ENCODE measurements at places on chromosomes 6 and 20. TPM values are rescaled to one million over a fixed set of nuclear protein-coding genes. Genes with fewer than 3 reads are reported as not detected.
A peak's percentile ranks its signal among the peaks of the same experiment; 100 is the strongest.

GRCh38 chr6:168338777-168339176, 19.2 kb upstream of the DACT2 start:
- H3K27ac ChIP-seq = no peak overlapping the region
- H3K4me3 ChIP-seq = no peak overlapping the region
- no peaks in the 10 kb centered on the region for H3K36me3 ChIP-seq
- no peaks in the 10 kb centered on the region for H3K4me1 ChIP-seq
- H3K27me3 ChIP-seq = no peaks in the 10 kb centered on the region

GRCh38 chr6:23688650-23689049, 437.4 kb upstream of the NRSN1 start:
- no peaks in the 10 kb centered on the region for H3K27me3 ChIP-seq
- no peak overlapping the region for H3K4me3 ChIP-seq
- H3K4me1 ChIP-seq = no peaks in the 10 kb centered on the region
- no peak overlapping the region for H3K27ac ChIP-seq
- DNase-seq = no peak

NUDT3 gene
- 23.1 TPM for total RNA-seq

- no peak overlapping the region for H3K27ac ChIP-seq
- H3K36me3 ChIP-seq = no peaks in the 10 kb centered on the region
- no peak for DNase-seq
- H3K4me3 ChIP-seq = no peak overlapping the region
- no peaks in the 10 kb centered on the region for H3K27me3 ChIP-seq
- H3K4me1 ChIP-seq = no peaks in the 10 kb centered on the region
These were observed 142.2 kb downstream of the WDR27 start for GRCh38 chr6:169559592-169559991.

GRCh38 chr6:19127081-19127480, 710.1 kb upstream of the ID4 start:
- H3K27me3 ChIP-seq = no peaks in the 10 kb centered on the region
- H3K4me1 ChIP-seq = no peaks in the 10 kb centered on the region
- H3K27ac ChIP-seq = no peak overlapping the region
- H3K36me3 ChIP-seq = no peaks in the 10 kb centered on the region
- no peak for DNase-seq

BPIFB4 gene
- total RNA-seq = not detected

- H3K4me1 ChIP-seq = no peaks in the 10 kb centered on the region
- H3K4me3 ChIP-seq = peak overlapping the region; percentile 83
- H3K27me3 ChIP-seq = no peaks in the 10 kb centered on the region
These were observed 972 bp downstream of the RNF8 start for GRCh38 chr6:37354526-37355384.

MAFB gene
- 4.6 TPM for total RNA-seq

DNA sequence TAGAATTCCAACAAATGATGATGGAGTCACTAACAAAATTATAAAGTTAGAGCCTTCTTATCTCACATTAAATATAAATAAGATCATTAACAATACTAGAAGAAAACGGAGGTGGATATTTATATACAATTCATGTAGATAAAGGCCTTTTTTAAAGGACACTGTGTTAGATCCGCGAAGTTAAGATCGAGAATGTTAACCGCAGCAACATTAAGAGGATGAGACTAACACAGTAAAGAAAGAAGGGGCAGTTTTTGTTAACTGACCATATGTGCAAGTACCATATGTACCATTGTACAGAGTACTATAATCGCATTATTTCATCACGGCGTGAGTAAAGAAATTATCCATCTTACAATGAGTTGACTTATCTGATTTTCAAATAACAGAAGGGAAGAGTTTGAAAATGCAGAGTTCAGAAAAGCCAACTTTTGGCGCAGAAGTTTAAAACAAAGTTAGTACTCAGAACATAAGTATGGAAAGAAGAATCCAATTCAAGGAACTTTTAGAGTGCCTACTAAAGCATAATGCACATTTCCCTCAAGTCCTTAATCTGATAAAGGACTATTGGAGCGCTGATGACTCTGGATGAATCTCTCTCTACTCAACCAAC, 1.4 kb downstream of the FBXL4 start:
- peaks cover 22% of the 10 kb centered on the region for H3K4me1 ChIP-seq
- no peak overlapping the region for H3K27ac ChIP-seq
- no peak for DNase-seq
- no peaks in the 10 kb centered on the region for H3K27me3 ChIP-seq
- no peaks in the 10 kb centered on the region for H3K36me3 ChIP-seq

DNA sequence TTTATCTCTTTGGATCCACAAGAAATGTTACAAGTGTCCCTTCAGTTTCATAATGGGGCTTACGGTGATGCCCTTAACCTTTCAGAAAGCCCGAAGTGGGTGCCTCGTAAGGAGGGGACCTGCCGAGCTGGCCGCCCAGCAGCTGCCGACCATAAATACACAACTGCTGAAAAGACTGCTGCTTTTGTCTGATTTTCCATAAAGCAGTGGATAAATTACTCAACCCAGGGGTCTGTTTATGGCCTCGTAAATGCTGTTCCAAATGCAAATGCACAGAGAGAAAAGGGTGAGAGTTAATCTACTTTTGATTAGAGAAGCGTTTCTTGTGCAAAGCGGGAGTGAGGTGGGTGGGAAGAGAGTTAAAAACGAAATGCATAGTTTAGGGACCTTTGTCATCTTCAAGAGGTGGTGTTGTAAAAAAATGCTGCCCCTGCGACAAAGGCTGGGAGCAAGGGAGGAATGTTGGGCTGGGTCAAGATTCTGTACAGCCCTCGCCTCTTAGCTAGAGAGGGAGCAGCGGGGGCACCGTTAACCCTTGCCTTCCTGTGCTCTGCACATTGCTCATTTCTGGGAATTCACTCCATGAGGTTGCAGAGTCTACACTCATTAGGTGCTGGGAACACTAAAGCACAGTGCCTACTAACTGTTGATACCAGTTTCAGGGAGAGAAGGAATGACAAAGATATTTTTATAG, 112.0 kb upstream of the MTHFD1L start:
- no peak overlapping the region for H3K4me3 ChIP-seq
- no peaks in the 10 kb centered on the region for H3K4me1 ChIP-seq
- no peak for DNase-seq
- no peaks in the 10 kb centered on the region for H3K36me3 ChIP-seq
- H3K27ac ChIP-seq = no peak overlapping the region

DNA sequence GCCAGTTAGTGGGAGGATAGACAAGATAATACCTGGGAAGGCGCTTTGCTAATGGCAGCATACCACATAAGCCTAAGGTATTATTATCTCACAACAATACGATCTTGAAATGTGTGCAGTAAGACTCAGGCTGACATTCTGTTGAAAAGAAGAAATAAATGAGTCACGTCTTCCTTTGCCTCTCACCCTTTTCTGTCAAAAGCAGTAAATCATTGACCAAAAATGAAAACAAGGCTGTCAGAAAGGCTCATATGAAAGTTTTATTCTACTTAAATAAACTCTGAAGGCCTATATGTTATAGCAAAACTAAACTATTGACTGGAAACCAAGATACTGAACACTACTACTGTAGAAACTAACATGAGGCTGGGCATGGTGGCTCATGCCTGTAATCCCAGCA, 43.1 kb upstream of the IL20RA start:
- no peak for DNase-seq
- no peaks in the 10 kb centered on the region for H3K27me3 ChIP-seq
- no peaks in the 10 kb centered on the region for H3K4me1 ChIP-seq
- no peak overlapping the region for H3K4me3 ChIP-seq

DNA sequence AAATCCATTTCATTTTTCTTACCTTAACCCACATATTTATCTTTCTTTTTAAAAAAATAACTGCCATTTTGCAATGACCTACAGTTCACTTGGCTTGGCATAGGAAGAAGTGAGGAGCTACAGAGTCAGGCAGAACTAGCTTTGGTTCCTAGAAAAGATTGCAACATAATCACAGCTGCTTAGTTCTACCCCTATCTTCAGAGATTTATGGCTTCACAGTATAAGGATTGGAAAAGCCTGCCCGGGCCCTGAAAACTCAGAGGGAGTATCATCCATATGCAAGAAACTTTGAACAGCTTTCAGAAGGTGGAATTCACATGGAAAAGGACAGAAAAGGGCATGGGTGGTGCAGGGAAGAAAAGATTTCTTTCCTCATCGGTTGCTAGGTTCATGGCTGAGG, 774.3 kb upstream of the CHD6 start:
- no peaks in the 10 kb centered on the region for H3K27me3 ChIP-seq
- no peaks in the 10 kb centered on the region for H3K4me1 ChIP-seq
- no peaks in the 10 kb centered on the region for H3K36me3 ChIP-seq

VWA7 gene
- total RNA-seq = 16.8 TPM

GRCh38 chr20:44959638-44960102, 527 bp downstream of the TOMM34 start:
- no peaks in the 10 kb centered on the region for H3K4me1 ChIP-seq
- H3K27me3 ChIP-seq = no peaks in the 10 kb centered on the region
- H3K27ac ChIP-seq = peak overlapping the region; percentile 79
- peak; percentile 63 for DNase-seq
- no peaks in the 10 kb centered on the region for H3K36me3 ChIP-seq

DNA sequence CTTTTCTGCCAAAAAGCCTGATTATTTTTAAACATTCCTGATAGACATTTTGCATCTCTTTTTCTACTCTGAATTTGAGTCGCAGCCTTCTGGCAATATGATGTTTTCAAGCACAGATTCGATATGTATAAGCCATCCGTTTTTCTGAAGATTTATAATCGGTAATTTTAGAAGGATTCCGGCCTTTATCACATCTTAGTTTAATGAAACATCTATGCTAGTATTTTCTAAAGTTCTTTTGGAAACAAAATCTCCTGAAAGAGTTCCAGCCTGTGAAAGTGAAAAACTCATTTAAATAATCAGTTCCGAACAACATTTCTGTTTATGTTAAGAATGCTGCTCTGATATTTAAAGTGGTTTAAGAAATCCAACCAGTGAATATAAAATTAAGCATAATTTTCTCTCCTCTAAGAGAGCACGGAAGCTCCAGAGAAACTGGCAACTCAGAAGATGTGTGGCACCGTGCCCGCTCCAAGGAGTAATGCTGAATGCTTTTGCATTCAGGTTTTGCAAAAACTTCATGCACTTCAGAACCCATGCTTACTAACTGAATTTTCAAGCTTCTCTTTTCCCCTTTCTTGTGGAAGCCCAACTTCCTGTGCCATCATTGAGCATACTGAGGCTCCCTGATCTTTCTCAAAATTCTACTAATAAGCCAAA, 20.7 kb downstream of the NDUFAF4 start:
- no peaks in the 10 kb centered on the region for H3K27me3 ChIP-seq
- no peak for DNase-seq
- no peak overlapping the region for H3K4me3 ChIP-seq
- no peaks in the 10 kb centered on the region for H3K36me3 ChIP-seq
- H3K4me1 ChIP-seq = no peaks in the 10 kb centered on the region
- no peak overlapping the region for H3K27ac ChIP-seq

- H3K4me1 ChIP-seq = no peaks in the 10 kb centered on the region
- H3K36me3 ChIP-seq = no peaks in the 10 kb centered on the region
- no peak overlapping the region for H3K27ac ChIP-seq
These were observed 19.0 kb upstream of the PTPN1 start for GRCh38 chr20:50491168-50491567.

Data from Peyer's patch (tissue), 4 donors.